ENCODE measurements at places on chromosomes 5 and 9. TPM values are rescaled to one million over a fixed set of nuclear protein-coding genes. Genes with fewer than 3 reads are reported as not detected.

DNA sequence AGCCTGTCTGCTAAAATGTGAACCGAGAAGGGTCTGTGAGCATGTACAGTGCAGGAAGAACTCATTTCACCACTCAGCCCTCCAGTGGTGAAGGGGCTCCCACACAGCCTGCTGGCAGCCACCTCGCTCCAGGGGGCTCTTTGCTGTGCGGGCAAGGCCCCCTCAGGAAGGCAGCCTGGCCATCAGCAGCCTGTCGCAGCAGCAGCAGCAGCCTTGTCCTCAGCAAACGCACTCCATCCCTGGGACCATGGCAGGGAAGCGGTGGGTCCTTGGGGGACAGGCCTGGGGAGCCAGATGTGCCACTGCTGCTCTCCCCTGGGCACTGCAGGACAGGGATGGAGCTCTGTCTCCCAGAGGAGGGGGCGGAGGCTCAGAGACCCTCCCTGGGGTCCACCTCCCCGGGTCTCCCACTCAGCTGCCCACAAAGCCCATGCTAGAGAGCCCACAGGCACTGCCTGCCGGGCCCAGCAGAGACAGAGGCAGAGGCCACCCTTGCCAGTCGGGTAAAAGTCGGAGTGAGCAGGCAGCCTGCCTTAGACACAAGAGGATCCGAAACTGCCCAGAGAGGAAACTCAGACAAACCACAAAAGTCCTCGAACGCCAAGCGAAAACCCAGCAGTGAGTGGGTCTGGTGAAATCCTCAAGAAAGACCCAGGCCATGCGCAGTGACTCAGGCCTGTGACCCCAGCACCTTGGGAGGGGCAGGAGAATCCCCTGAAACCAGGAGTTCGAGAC lies 8.0 kb downstream of the BRD3 start:
- DNase-seq = no peak

- no peak for DNase-seq
These were observed 38.7 kb downstream of the MTRR start for GRCh38 chr5:7907612-7908011.

The HSD17B3 gene
- total RNA-seq = not detected

The NKD2 gene
- total RNA-seq = 0.22 TPM

The S100Z gene
- not detected for total RNA-seq

The SPATA31A3 gene
- not detected for total RNA-seq
